Fibroblast of skin of left quadriceps (primary cell): ENCODE measurements at places on chromosomes 12 and 14.

- DNase-seq = no peak
These were observed 160.1 kb downstream of the BRMS1L start for GRCh38 chr14:35986219-35986573.

- no peak for DNase-seq
These were observed 227.0 kb downstream of the ANO2 start for GRCh38 chr12:5718073-5718472.

GRCh38 chr12:60266381-60266852, 670.6 kb downstream of the SLC16A7 start:
- no peak for DNase-seq

GRCh38 chr14:20197459-20197858, 6.8 kb downstream of the OR11G2 start:
- no peak for DNase-seq
